ENCODE measurements at places on chromosomes 16 and 17. TPM values are rescaled to one million over a fixed set of nuclear protein-coding genes. Genes with fewer than 3 reads are reported as not detected.

KRTAP2-2 gene
- total RNA-seq: not detected

ZG16 gene
- not detected for total RNA-seq

SMYD4 gene
- total RNA-seq: 6.3 TPM

TPSD1 gene
- total RNA-seq: not detected

DVL2 gene
- 30.6 TPM for total RNA-seq

C16orf82 gene
- not detected for total RNA-seq

TRIM16 gene
- 111 TPM for total RNA-seq

DHRS7C gene
- total RNA-seq: not detected

NSRP1 gene
- 15.9 TPM for total RNA-seq

RTN4RL1 gene
- total RNA-seq: not detected

GNAO1 gene
- total RNA-seq: 5.1 TPM

IKZF3 gene
- under 0.01 TPM for total RNA-seq

SULT1A1 gene
- not detected for total RNA-seq

SBK1 gene
- not detected for total RNA-seq

RNF157 gene
- 9.4 TPM for total RNA-seq

LLGL2 gene
- 6.6 TPM for total RNA-seq

HOXB1 gene
- total RNA-seq: not detected

P2RX1 gene
- 5.1 TPM for total RNA-seq

MLKL gene
- total RNA-seq: 4.2 TPM

CD300H gene
- not detected for total RNA-seq

SLC12A3 gene
- not detected for total RNA-seq

REXO5 gene
- 26.2 TPM for total RNA-seq

TMEM238L gene
- total RNA-seq: not detected

FN3K gene
- not detected for total RNA-seq

BAIAP3 gene
- total RNA-seq: 3.1 TPM

AIPL1 gene
- total RNA-seq: not detected

DUS1L gene
- 181 TPM for total RNA-seq

MRPS23 gene
- total RNA-seq: 59.2 TPM

ICAM2 gene
- not detected for total RNA-seq

PMFBP1 gene
- not detected for total RNA-seq

IL21R gene
- 0.34 TPM for total RNA-seq

SPNS3 gene
- not detected for total RNA-seq

KCNJ2 gene
- total RNA-seq: not detected

ACE gene
- not detected for total RNA-seq

ITPRIPL2 gene
- total RNA-seq: 34.0 TPM

KRT17 gene
- total RNA-seq: 3,176 TPM

GGT6 gene
- total RNA-seq: not detected

GPR179 gene
- total RNA-seq: not detected

CHD9NB gene
- total RNA-seq: not detected

PDE6G gene
- not detected for total RNA-seq

TNFRSF17 gene
- not detected for total RNA-seq

SLC2A4 gene
- 0.32 TPM for total RNA-seq

ESRP2 gene
- total RNA-seq: not detected

CHST4 gene
- total RNA-seq: not detected

TP53TG3B gene
- not detected for total RNA-seq
